ENCODE measurements at places on chromosomes 6 and 20.

GRCh38 chr20:50762435-50763220 is 31.2 kb downstream of the PARD6B start:
- DNase-seq = no peak

GRCh38 chr6:4185419-4185818 is 50.0 kb upstream of the ECI2 start:
- DNase-seq = peak; percentile 46

- DNase-seq = no peak
Observed at GRCh38 chr6:142279350-142280180, 22.2 kb upstream of the ADGRG6 start.

DNA sequence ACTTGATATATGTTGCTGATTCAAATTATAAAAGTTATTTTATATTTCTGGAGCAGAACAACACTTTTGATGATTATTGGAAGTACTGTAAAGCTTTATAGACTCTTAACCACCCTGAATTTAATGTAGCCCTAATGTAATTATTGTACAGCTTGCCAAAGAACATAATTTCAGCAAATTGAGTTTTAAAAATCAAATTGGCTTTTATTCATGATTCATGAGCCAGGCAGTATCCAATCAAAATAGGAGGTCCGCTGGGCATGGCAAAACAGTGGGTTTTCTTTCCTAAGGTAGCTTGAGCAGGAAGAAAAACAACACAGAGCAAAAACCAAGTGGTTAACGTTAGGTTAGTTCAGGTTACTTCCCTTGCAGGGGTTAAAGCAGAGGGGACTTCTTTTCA is 64.8 kb upstream of the MAP7 start:
- DNase-seq = no peak

DNA sequence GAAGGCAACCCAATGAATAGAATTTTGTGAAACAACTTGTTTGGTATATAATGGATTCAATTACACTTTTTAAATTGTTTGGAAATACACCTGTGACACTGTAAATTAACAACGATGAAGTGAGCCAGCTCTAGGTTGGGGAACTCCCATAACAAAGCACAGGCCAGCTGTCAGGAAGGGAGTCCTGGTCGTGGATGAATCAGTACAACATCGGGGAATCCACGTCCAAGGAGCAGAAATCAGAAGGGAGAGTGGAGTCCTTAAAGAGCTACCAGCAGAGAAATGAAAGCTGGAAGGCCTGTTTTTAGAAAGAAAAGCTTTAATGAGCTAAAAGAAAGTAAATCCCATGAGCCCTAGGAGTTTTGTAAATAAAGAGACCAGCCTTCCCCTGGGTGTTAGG is 223.1 kb upstream of the SLC35B3 start:
- no peak for DNase-seq

DNA sequence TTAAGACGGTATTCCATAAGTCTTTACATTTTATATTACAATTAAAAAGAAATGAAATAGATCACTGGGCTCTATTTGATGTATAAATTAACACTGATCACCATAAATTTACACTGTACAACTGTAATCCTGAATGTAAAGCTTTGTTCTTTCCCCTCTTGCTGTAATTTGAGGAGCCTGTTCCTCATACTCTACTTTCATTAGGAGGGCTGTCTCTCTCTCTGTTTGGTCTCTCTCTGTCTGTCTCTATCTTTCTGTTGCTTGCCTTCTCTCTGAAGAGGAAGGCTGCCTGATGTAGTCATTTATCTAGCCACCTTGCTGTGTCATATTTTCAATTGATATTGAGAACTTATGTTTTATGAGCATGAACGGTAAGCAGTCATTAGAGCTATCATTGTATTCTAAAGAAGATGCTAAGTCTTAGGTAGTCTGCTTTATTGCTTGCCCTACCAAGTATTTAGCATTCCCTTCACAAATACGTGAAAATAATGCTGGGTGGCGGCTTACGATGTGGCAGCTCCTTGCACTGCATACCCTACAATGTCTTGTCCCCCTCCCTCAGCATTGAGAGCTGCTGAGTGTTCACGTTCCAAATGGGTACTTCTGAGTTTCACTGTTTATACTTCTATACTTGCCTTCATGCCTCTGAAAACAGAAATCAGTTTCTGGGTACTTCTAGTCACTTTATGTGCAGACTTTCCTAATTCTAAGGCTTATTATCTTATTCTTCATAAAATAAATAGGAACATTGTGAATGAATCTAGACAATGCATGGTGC is 205.5 kb downstream of the NKAIN2 start:
- no peak for DNase-seq

DNA sequence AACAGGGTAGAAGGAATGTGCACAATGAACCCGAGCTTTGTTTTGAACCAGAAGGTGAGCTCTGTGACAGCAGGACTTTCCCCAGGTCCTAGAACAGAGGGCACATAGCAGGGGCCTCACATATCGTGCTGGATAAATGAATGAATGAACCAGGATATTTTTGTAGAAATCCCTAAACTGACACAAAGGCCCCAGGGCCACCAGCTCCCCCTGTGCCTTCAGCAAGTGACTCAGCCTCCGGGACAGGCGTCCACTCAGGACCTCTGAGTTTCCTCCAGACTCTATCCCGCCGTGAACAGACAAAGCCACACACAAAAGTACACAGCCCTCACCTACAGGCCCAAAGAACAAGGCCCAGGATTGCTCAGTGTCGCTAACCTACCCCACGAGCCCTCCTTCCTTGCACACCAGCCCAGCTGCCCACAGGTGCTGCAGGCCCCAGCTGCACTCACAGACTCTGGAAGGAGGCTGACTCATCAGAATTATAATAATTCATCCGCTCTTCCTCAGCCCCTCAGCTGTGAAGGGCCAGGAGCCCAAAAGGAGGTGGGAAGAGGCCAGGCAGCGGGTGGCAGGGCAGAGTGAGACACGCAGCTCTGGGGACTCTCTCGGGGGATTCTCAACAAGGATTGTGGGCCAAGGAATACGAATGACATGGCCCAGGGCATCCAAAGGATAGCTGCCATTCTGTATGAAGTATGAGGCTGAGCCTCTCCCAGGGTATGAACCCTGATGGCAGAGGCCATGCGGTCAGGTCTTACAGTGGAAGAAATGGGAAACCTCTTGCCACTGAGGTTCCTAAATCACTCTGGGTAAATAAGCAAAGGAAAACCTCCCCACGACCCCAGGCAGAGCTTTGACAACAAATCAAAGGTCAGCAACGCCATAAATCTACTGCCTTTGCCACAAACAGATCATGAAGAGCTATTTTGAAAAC is 40.9 kb downstream of the SUMO4 start:
- no peak for DNase-seq

- DNase-seq = peak; percentile 41
Observed at GRCh38 chr6:110874880-110875547, 429 bp downstream of the AMD1 start.

DNA sequence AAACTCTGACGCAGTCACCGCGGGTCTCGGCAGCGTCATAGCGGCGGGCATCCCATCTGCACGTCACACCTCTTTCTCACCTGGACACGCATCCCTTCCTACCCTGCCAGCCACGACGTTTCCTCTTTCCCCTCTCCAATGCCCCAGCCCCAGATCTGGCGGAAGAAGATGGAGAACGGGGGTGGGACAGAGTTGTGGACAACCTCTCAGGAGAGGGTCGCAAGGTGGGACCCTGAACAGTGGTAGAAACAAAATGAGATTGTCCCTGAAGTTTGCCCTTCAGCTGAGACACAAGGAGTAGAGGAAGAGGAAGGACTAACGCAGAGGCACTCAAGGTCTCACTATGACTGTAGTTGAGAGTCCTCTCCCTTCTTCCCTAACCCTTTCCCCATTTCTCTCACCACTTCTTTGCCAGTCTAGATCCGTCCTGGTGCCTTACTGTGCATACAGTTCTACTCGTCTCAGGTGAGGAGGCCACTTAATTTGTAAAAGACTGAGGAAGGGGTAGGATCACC is 562 bp downstream of the TRIM39 start:
- DNase-seq = no peak

GRCh38 chr6:152167641-152168603 is 360.4 kb downstream of the ESR1 start:
- no peak for DNase-seq

GRCh38 chr20:5967469-5967868 is 17.0 kb downstream of the MCM8 start:
- DNase-seq = no peak

GRCh38 chr6:145898376-145898775 is 65.8 kb downstream of the SHPRH start:
- no peak for DNase-seq

DNA sequence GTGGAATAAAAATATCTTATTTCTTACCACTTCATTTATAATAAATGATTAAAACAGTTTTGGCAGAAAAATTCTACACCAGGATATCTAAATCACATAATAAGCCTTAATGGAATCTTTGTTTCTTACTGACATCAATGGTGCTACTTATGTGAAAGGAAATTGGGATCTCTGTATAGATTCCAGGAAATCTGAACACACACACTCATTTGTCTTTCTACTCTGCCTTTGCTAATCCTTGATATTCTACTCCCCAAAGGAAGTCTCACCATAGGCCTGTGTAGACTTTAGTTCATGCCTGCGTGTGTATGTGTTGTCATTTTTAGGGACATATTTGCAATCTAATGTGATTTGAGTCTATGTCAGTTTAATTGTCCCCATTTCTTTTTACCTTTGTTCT is 7.9 kb downstream of the ADGRB3 start:
- DNase-seq = no peak

DNA sequence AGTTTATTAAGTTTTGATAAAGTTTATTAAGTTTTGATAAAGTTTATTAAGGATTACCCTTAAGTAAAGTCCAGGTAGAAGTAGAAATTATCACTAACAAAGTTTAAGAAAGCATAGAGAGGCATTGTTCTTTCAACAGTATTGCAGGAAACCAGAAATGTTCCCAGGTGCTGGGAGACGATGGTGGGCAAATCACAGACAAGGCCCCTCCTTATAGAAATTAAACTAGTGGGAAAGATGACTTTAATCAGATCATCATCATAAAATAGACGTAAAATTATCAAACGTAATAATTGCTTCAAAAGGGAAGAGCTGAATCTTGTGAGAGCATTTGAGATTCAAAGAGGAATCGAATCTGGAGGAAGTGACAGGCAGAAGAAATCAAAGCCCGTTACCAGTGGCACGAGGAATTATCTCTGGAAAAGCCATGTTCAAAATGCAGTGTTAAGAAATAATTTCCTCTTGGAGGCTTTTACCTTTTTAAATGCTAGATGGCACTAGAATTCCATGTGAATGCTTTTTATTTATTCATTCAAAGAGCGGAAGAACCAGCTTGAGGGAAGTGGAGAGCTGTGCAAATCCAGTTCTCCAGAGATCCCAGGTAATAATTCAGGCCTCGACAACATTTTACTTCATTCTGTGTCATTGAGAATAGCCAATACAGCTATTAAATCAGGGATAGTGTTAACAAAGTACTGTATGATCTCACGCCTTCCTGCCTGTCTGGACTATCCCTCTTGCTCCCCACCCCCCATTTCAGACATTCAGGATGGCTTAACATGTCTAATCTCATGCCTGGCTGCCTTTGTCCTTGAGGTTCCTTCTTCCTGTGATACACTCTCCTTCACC is 1.0 kb upstream of the APMAP start:
- no peak for DNase-seq

- DNase-seq = peak; percentile 61
Observed at GRCh38 chr6:28606424-28607391, 81.0 kb downstream of the GPX5 start.

DNA sequence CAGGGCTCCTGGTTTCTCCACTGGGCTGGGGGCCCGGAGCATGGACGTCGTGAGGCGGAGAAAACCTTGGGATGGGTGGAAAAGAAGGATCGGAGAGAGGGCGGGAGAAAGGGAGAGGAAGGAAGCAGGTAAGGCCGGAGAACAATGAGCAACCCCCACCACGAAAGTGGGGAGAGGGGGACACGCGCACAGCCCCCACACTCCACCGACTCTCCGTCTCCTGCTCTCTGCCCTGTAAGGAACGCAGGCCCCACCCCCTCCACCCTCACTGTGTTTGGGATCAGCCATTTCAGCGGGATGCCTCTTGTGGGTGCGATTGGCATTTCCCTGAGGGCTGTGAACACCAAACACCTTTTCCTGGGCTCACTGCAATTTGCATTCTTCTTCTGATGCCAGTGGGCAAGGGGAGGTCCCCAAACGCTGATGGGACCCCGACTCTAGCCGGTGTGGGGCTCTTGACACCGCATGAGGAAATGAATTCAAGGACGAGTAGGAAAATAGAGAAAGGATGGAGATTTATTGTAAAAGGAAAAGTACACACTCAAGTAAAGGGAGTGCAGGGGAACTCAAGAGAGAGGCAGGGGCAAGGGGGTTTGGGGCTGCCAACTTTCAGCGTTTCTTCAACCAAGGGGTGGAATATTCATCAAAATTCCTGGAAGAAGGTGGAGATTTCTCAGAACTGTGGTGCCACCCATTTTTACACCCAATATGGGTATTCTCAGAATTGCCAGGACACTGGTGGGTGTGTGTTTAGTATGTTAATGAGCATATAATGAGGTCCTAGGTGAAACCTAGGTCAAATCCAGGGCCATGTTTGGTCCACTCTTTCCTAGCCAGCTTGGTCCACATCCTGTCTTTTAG is 13.1 kb upstream of the RAET1L start:
- DNase-seq = no peak

- DNase-seq = no peak
Observed at GRCh38 chr6:15312500-15312899, 66.6 kb downstream of the JARID2 start.

All from activated T-cell treated with anti-CD3 and anti-CD28 coated beads for 48 hours (primary cell).